ENCODE measurements at places on chromosomes 16 and 17. TPM values are rescaled to one million over a fixed set of nuclear protein-coding genes. Genes with fewer than 3 reads are reported as not detected.
A peak's percentile ranks its signal among the peaks of the same experiment; 100 is the strongest.

GRCh38 chr17:63039342-63039741 is 73.3 kb downstream of the TANC2 start:
- peak; percentile 42 for DNase-seq

DNA sequence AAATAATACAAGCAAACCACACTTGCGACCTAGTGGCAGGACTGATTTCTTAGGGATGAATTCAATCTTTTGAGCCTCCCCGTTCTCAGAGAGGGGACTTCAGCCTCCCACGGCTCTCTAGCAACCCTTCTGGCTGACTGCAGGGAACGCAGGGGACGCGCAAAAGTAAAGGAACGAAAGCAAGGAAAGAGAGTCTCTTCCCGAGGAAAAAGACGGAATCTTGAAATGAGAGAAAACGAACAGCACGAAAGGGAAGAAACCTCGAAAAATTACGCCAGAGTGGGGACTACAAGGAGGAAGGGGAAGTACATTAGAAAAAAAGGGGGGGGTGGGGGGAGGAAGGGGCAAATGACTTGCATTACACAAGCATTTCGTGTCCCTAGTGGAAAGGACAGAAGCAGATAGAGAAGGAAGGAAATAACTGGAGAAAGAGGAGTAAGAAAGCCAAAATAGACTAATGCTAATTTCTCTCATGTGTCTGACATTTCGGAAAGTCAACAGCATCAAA is 1.2 kb downstream of the GRB2 start:
- DNase-seq: peak; percentile 87

GRCh38 chr16:2711370-2712062 is 8.5 kb downstream of the PRSS27 start:
- DNase-seq: no peak

DNA sequence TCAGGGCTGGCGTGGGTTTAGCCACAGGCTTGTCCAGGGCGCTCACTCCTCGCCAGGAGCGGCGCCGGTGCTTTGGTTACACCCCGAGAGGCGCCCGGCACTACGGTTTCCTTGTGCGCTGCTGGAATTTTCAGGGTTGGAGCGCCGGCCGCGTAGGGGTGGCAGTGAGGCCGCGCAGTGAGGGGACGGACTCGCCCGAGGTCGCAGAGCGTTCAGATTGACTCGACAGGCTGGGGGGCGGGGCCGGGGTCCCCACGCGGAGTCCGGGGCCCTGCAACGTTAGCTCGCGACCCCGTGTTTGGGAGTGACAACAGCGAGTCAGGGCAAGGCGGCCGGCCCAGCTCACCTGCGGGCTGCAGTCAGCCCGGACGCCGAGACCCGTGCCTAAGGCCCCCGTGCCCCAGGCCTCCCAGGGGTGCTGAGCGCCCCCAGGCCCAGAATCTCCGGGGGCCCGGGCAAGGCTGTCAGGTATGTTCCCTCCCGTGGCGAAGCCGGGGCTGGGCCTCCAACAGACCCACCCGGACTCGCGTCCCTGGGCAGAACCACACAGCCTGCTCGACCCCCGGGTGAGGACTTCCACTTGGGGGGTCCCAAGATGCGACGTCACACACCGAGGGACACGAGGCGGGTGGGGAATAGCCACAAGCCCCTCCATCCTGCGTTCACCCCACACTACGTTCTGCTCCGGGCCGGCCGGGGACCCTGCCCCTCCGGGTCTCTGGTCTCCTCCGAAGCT is 1.3 kb upstream of the ACTG1 start:
- peak; percentile 79 for DNase-seq

- no peak for DNase-seq
These were observed 15.1 kb downstream of the SPHK1 start for GRCh38 chr17:76399175-76400172.

GRCh38 chr16:47063011-47063724 is 80.6 kb downstream of the NETO2 start:
- DNase-seq: no peak

- no peak for DNase-seq
These were observed 236.7 kb upstream of the GOT2 start for GRCh38 chr16:58970775-58971174.

GRCh38 chr17:72523491-72523890 is 402.7 kb downstream of the SOX9 start:
- no peak for DNase-seq

GRCh38 chr17:40108970-40109824 is 8.8 kb upstream of the NR1D1 start:
- DNase-seq: no peak

GRCh38 chr16:89860747-89861304 is 12.6 kb upstream of the TCF25 start:
- peak; percentile 69 for DNase-seq

DNA sequence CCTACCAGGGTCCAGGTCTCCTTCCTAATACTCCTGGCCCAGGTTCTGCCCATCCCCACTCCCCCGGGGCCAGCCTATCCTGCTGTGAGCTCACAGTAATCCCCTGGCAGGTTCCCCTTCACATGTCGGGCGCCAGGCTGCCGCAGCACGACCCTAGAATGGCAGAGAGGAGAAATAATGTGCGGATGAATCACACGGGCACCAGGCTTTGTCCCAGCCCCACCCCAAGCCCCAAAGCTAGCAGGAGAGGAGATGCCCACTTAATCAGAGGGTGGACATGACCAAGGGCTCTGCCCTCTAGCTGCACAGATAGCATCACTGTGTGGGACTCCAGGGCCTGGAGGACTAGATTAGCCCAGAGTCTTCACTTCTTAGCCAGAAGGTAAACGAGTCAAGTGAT is 39.5 kb downstream of the ST3GAL2 start:
- no peak for DNase-seq

- DNase-seq: peak; percentile 47
These were observed 1.3 kb upstream of the TNFSF13 start for GRCh38 chr17:7557147-7557764.

DNA sequence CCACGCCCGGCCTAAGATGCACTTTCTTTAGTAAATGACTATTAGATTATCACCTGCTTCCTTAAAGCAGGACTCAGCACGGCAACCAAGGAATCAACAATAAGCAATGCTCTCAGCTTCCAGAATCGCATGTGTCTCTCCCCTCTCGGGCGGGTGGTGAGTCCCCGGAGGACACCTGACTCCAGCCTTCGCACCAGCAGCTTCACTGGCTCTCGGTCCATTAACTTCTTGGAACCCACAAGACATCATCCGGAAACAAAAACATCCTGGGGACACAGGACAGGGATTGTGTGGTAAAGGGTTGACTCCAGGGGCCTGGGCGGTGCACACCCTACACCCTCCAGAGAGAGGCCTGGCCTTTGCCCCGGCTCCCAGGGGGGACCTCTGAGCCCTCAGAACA is 22.7 kb downstream of the UTS2R start:
- no peak for DNase-seq

GRCh38 chr16:2515180-2515851 is 1.6 kb downstream of the ATP6V0C start:
- no peak for DNase-seq

DNA sequence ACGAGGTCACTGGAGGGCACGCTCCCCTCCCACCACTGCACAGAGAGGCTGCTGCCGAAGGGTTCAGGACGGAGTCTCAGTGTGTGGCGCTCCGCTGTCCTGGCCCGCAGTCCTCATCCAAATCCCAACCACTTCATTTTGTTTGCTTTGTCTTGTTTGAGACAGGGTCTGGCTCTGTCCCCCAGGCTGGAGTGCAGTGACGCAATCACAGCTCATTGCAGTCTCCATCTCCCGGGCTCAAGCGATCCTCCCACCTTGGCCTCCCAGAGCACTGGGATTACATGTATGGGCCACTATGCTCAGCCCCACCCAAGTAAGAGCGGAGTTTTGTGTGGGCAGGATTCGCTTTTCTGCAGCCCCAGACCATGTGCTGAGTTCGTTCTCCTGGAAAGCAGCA is 12.7 kb downstream of the UNKL start:
- DNase-seq: no peak

GRCh38 chr17:37762666-37763065 is 17.8 kb upstream of the HNF1B start:
- peak; percentile 22 for DNase-seq

NTN3 gene
- total RNA-seq: 2.4 TPM

ACE gene
- total RNA-seq: 48.5 TPM

CPHXL2 gene
- total RNA-seq: not detected

APOBR gene
- 8.0 TPM for total RNA-seq

CDH11 gene
- 157 TPM for total RNA-seq

RASL10B gene
- total RNA-seq: not detected

NOD2 gene
- total RNA-seq: 14.1 TPM

KRTAP2-1 gene
- total RNA-seq: not detected

C1QTNF8 gene
- total RNA-seq: 0.74 TPM

CCT6B gene
- total RNA-seq: 3.0 TPM

Measured in lung (tissue), 17 donors.